ENCODE measurements at places on chromosomes 13 and 19.

DNA sequence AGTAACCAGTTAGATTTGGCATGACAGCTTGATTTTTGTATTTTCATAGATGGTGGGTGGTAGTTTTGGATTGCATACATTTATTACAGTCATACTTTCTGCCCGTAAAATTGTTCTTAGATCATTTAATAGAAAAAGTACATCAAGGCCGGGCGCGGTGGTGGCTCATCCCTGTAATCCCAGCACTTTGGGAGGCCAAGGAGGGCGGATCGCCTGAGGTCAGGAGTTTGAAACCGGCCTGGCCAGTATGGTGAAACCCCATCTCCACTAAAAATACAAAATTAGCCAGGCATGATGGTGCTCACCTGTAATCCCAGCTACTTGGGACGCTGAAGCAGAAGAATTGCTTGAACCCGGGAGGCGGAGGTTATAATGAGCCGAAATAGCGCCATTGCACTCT is 55.0 kb upstream of the UBE2L5 start:
- no peak for DNase-seq

- no peak for DNase-seq
Observed at GRCh38 chr13:52348071-52348470, 57.9 kb downstream of the THSD1 start.

DNA sequence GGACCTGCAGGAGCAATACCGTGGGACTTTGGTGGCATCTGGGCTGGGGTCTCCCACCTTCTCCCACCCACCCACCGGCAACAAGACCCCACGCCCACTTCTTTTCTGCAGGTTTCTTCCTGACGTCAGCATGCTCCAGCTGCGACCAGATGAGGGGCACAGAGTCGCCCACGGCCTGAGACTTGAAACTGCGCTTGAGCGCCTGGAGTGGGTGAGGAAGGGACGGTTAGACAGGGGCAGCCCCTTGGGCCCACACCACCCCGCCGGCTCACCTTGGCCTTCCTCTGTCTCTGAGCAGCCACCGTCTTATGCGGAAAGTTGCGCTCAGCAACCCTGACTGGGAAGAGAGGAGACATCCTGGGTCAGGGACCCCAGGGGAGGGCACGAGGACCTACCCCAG is 2.2 kb downstream of the GARIN5B start:
- no peak for DNase-seq

DNA sequence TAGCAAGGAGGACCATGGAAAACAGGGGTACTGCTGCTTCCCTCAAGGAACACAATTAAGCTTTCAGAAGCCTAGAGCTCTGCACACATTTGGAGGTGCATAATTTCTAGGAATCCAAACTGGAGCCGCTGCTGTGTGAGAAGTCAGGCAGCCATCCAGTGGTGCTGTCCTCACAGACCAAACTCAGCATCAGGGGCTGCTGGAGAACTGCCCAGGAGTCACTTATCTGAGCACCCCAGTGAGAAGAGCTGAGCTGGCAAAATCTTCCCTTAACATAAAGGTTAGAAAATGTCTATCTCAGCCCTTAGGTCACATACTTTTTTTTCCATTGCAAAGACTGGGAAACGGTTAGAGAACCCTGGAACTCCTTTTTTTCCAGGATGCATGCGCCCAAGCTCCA is 72.8 kb downstream of the ATP7B start:
- no peak for DNase-seq

DNA sequence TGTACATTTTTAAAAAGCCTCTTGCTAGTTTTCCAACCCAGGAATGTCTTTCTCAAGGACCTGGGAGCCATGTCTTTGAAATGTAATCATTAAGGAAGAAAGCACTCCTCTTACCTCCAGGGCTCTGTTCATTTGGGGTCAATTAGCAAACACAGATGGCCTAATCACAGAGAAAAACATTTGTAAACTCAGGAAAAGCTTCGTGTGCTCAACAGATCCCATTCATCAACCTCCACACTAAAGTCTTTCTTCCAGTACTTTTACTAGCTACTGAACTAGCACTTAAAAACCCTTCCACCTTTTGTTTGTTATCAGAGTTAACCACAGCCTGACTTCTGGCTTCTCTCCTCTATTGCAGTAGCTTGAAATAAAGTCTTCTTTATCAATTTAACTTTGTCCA is 441.4 kb downstream of the PCDH20 start:
- no peak for DNase-seq

DNA sequence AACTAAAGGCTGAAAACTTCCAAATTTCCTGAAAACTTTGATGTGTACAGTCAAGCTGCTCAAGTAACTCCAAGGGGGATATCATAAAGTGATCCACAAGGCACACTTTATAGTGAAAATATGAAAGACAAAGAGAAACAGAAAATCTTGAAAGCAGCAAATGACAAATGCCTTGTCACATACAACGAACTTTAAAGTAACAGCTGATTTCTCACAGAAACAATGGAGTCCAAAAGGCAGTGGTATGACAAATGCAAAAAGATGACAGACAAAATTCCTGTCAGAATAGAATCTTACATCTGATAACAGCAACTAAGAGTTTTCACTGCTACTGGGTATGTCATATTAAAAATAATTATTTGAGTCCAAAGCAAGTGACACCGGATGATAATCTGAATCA is 1602.3 kb upstream of the PRR20A start:
- DNase-seq = no peak

DNA sequence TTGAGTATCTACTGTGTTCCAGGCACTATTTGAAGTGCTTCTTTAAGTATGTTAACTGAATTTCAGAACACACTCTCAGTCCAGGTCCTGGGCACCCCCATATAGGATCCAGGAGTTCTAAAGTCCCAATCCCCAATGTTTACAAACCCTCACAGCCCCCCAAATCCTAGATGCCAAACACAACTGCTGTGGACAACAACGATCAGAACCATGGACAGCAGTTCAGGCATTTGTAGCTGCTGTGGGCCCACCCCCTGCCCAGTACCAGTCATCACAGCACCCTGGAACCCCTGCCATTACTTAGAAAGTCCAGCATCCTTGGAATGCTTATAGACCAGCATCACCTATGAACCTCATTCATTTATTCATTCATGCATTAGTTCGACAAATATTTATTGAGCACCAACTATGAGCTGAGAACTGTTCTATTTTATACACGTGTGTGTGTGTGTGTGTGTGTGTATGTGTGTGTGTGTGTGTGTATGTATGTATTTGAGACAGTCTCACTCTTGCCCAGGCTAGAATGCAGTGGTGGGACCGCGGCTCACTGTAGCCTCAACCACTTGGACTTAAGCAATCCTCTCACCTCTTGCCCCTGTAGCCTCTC is 19.3 kb upstream of the SDHAF1 start:
- DNase-seq = peak; percentile 44

GRCh38 chr19:49488046-49488862 is 846 bp downstream of the RPL13A start:
- peak; percentile 26 for DNase-seq

DNA sequence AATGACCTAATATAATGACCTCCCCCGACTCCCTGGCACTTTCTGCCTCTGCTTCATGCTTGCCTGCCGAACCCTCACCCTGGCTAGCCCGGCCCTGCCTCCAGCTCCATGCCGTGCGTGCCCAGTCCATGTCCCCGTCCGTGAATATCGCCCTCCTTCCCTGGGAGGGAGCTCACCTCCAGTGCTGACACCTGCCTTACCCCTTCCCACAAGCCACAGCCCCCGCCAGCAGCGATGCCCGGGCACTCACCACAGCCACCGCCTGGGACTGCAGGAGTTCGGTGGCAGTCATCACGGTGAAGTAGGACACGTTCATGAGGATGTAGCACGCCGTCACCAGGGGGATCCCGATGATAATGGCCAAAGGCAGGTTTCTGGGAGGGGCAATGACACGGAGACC is 10.0 kb downstream of the SLC7A9 start:
- DNase-seq = no peak

GRCh38 chr19:1734321-1734966 is 18.9 kb upstream of the ONECUT3 start:
- no peak for DNase-seq

DNA sequence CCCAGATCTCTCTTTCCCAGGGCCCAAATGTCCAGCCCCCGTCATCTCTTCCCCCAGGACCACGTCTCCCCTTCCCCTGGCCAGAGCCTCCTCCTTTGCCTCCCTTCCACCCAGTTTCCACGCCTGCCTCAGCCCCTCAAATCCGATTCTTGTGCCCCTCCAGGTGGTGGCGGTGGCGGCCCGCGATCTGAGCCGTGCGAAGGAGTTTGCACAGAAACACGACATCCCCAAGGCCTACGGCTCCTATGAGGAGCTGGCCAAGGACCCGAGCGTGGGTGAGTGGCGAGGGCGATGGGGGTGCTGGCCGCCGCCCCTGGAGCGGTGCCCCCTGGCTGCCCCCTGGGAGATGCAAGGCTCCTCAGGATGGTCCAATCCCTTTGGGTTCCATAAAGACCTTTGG is 1.3 kb downstream of the DHDH start:
- DNase-seq = no peak

DNA sequence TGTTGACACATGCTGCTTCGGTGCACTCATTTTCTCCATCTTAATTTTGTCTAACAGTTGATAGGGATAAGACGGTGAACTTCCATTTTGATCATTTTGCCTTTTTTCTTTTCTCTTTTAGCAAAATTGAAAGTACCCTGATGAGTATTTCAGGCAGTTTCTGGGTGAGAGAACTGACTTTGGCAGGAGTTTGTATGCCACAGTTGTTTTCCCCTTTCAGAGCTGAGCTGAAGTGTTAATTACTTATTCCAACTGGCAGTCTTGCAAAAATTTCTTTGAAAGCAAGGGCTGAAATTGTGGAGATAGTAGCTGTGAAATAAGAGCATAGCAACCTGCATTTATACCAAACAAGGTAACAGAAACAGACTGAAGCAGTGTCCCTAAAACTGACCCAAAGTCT is 180.2 kb downstream of the SLITRK5 start:
- no peak for DNase-seq

DNA sequence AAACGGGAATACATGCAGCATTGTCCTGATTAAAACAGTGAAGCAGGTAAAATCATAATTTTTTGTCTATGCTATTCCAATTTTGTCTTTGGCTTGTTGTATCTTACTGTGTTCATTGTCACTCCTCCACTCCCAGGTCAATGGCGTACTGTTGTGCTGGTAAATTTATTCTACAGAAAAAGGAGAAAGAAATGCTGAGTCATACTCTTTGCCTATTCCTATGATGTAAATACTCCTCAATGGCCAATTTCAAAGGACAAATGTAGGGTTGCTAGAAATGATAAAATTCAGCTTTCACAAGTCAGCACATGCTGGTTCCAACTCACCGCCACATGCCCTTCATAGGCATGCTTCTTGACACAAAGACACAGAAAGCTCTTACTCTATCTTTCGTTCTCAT is 694.4 kb upstream of the PCDH20 start:
- no peak for DNase-seq

DNA sequence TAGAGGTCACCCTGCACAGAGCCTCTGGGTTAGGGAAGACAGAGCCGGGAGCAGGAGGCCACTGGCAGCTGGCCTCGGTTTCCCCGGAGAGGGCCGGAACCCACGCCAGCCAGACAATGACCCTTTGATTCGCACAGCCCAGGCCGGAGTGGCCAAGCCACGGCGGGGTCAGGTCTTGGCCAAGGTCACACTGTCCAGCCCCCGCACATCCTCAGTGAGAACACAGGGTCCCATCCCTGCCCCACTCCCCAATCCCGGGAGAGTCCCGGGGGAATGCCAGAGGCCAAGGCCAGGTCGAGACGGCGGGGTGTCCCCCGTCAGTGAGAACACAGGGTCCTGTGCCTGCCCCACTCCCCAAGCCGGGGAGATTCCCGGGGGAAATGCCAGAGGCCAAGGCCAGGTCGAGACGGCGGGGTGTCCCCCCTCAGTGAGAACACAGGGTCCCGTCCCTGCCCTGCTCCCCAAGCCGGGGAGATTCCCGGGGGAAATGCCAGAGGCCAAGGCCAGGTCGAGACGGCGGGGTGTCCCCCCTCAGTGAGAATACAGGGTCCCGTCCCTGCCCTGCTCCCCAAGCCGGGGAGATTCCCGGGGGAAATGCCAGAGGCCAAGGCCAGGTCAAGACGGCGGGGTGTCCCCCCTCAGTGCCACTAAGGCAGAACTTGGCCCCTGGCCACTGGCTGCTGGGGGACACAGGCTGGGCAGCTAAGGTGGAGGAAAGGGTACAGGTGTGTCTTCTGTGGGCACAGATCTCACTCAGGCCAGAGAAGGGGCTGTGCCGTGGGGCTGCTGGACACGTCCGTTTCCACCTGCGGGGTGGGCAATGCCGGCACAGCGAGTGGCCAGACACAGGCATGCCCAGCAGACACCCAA is 1.7 kb upstream of the FSTL3 start:
- no peak for DNase-seq

All from KBM-7 (cell line).